ENCODE measurements at places on chromosomes 3 and 15. TPM values are rescaled to one million over a fixed set of nuclear protein-coding genes. Genes with fewer than 3 reads are reported as not detected.

DNA sequence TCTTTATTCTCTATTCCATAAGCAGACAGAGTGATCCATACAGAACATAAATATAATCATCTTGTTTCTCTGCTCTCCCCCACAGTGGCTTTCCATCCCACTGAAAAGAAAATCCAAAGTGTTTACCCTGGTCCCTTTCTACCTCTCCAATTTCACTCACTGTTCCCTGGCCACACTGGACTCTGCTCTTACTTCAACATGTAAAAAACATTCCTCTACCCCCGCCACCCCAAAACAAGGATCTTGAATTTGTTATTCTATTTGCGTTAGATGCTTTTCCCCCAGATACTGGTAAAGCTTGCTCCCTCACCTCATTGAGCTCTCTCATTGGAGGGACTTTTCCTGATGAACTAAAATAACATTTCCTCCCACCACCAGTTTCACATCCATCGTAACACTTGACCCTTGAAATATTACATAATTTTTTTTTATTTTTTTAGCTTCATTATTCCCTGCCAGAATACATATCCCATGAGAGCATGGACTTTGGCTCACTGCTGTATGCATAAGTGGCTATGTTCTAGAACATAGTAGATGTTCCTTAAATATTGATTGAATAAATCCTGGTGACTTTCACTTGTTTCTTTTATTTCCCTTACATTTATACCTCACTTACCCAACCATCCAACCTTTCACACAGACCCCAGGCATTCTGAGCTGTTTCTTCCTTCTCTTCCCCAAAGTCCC lies 162.7 kb upstream of the MEIS2 start:
- no peak for DNase-seq

NMNAT3 gene
- polyA plus RNA-seq = 3.9 TPM

DNA sequence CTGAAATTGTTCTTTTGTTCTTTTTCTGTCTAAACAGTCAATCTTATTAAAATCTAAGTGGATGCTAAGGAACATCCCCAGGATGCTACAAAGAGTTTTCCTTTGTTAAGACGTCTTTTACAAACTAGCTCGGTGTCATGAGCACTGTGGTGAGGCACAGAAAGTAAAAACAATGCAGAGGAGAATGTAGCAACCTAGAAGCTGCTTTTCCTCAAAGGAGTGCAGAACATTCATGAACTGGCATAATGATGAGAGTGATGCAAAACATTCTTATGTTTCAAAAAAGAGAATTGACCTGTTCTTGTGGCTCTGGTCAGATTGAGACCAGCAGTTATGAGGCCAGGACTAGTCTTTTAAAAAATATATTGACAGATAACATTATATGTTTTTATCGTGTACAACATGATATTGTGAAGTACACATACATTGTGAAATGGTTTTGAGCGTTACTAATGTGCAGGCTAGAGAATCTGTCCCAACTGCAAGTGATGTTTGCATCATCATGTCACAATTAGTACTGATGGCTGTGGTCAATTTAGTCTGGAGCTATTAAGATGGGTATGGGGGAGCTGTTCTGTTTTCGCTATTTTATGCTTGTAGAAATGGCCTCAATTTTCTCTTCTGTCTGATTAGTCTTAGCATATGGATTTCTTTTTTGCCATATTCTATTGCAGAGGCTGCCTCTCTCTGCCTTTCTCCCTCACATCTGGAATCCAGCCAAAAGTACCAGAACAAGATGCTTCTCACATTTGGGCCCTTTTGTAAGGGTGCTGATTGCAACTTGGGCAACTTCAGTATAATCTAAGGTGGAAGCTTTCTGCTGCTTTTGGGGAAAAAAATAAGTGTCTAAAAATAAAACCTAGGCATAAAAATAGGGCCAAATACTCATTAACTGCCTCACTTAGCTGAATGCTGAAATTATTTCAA lies 50.2 kb downstream of the HHLA2 start:
- DNase-seq = no peak

DNA sequence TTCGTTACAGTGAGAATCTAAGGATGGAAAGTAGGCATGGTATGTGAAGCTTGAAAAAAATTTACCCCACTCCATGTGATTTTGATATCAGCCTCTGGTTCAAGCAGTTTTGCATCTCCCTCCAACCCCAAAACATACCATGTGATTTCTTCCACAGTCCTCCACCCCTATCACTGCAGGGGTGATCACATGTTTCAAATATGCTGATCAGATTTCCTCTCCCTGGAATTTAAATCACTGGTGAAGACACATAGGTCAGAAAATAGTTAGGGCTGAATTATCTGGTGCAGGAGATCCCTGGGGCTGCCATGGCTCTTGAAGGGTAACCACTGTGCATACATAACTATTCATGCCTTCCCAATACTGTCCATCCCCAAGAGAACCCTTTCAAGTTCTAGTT lies 119.7 kb upstream of the THRB start:
- DNase-seq = no peak

- DNase-seq = peak; percentile 20
These were observed 271.4 kb downstream of the CLSTN2 start for GRCh38 chr3:140206196-140207040.
